Stimulated activated CD8-positive, alpha-beta memory T cell treated with anti-CD3 and anti-CD28 coated beads, Interleukin-15, amount 100 ng/mL, for 48 hours (primary cell): ENCODE measurements at places on chromosomes 1 and 21.

GRCh38 chr1:14794906-14795305 is 196.4 kb downstream of the KAZN start:
- no peak for DNase-seq

DNA sequence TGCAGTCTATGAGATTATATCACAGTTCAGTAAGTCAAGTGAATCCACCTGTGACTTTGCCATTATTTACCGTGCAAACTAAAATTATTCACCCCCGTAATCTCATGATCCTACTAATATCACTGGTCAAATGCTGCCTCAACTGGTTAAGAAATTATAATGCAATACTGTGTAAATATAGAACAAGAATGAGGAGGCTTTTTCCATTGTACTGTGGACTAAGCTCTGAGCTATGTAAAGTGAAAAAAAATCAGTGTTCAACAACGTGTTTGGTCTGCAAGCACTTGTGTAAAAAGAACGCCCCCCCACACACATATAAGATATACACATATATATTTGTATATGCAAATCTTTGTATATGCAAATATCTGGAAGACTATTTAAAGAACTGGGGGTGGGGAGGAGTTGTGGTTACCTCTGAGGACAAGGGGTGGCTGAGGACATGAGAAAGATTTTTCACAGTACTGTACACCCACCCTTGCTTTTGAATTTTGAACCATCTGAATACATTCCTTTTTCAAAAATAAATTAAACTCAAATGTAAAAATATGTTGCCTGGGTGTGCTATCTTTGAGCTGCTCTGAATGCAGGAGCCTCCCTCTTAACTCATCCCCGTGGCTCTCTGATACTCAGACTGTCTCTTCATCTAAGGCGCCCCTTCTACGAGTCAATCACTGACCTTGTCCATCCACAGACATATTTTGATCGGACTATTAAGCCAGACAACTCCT is 57.0 kb downstream of the PTP4A2 start:
- DNase-seq, result no peak

GRCh38 chr21:34690041-34690792 is 21.4 kb downstream of the CLIC6 start:
- no peak for DNase-seq

GRCh38 chr1:93635614-93636543 is 45.8 kb downstream of the BCAR3 start:
- no peak for DNase-seq

DNA sequence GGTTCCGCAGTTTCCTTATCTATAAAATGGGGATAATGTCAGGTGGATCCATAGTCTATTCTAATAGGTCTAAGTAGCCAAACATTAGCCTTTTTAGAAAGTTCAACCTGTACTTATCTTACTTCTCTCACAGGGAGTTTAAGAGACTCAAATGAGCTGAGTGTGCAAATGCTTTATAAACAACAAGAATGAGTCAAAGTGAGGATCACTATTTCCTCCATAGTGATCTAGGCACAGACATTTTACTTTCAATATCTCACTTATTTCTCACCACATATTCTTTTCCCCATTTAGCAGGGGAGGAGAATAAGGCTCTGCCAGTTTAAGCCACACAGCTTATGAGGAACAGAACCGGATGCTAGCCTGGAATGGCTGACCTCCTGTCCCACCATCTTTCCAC is 92.1 kb upstream of the LMO4 start:
- DNase-seq, result no peak

- no peak for DNase-seq
Observed at GRCh38 chr1:48073798-48074530, 76.8 kb upstream of the TRABD2B start.

GRCh38 chr1:160346958-160347357 is 3.8 kb downstream of the NCSTN start:
- no peak for DNase-seq

DNA sequence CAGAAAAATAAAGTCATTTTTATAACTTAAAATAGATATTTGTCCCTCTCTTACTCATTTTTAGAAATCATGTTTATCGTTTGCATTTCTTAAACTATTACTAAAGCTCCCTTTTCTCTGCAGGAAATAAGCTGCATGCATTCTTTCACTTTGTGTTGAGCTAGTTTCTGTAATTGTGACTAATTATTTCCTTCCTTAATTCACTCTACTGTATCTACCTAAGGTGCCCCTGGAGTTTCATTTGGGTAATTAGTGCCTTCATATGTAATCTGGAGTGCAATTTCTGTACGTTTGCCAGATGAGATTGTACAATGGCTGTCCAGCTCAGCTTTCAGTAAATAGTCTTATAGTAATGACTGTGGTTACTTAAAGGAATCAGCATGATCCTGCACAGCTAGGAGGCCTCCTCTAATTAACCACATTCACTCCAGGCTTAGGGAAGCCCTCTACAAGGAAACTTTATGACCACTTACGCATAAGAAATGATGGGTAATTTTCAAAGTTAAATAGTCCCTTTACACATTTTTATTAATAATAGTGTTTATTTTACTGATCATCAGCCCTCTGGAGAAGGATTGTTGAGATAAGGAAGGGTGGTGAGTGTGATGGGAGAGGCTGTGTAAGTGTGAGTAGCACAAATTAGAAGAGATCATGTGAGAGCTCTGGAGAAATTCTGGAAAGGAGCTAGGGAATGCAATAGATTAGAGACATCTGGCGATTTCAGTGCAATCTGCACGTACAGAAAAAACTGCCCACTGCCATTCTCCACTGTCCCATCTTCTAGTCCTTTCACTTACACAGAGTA is 86.8 kb downstream of the LRRC8C start:
- no peak for DNase-seq

GRCh38 chr1:181064702-181065101 is 23.8 kb upstream of the IER5 start:
- no peak for DNase-seq

DNA sequence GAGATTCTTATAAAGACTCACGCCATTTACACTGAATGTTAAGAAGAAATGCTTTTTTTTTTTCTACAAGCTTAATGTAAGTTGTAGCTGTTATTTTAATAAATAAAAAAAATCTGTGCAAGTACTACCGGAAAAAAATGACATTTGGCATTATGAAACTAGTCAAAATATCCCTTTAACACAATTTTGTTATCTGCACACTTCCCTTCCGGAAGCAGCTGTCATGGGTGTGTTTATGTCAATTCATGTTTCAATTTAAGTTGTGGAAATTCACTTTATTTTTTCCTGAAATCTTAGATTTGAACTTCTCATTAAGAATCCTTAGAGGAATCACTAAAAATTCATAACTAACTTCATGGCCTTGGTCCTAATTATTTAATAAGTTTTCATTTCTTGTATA is 308.1 kb downstream of the KCTD3 start:
- no peak for DNase-seq

GRCh38 chr1:211965108-211965805 is 70.1 kb downstream of the INTS7 start:
- no peak for DNase-seq

DNA sequence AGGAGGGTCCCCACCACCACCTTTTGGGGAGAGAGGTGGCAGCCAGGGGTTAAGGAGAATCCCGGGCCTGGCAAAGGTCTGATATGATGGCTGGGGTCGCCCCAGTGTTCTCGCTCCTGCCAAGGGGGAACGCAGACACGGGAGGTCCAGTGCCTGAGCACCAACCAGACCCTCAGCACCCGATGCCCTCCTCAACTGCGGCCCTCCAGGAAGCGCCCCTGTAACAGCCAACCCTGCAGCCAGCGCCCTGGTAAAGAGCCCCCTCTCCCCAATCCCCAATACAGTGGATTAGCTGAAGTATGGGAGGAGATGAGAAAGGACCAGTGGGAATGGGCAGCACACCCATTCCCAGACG is 10.4 kb downstream of the ADAMTSL4 start:
- no peak for DNase-seq

GRCh38 chr1:79150576-79150975 is 144.0 kb upstream of the ADGRL4 start:
- no peak for DNase-seq

- peak; percentile 66 for DNase-seq
Observed at GRCh38 chr1:110060034-110060661, 10.3 kb downstream of the ALX3 start.

DNA sequence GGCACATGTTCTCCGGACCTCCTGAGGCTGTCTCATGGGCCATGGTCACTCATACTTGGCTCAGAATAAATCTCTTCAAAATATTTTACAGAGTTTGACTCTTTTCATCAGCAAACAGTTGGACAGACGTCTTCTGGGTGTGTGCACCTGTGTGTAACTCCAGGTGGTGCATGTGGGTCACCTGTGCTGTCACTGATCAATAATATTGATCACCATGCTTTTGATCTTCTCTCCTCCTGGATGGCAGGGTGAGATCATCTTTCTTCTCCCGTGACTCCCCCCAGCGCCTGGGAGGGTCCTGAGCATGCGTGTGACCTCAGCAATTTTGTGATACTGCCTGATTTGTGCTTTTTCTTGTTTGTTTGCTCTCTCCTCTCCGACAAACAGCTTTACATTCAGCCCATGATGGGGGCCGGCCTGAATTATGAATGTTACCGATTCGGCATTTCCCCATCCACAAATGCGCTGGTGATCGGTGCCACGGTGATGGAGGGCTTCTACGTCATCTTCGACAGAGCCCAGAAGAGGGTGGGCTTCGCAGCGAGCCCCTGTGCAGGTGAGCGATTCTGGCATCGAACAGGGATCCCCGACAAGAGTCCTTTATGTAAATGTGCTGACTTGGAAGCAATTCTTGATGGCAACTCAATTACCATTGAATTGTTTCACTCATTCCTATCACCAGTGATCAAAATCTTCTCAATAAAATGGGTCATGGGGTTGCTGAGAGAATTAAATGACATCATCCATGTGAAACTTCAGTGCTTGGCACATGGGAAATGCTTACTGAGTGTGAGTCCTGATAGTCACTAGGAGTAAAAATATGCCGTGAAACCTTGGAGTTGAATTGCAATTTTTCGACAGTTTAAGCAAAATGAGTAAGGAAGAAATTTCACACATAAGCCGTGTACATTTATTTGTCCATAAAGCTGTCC is 59.6 kb upstream of the FAM3B start:
- no peak for DNase-seq

GRCh38 chr1:178868706-178869105 is 2.2 kb downstream of the ANGPTL1 start:
- DNase-seq, result no peak

GRCh38 chr1:9478021-9478420 is 61.2 kb upstream of the SLC25A33 start:
- DNase-seq, result no peak

- no peak for DNase-seq
Observed at GRCh38 chr1:53465023-53465957, 6.1 kb downstream of the DMRTB1 start.

DNA sequence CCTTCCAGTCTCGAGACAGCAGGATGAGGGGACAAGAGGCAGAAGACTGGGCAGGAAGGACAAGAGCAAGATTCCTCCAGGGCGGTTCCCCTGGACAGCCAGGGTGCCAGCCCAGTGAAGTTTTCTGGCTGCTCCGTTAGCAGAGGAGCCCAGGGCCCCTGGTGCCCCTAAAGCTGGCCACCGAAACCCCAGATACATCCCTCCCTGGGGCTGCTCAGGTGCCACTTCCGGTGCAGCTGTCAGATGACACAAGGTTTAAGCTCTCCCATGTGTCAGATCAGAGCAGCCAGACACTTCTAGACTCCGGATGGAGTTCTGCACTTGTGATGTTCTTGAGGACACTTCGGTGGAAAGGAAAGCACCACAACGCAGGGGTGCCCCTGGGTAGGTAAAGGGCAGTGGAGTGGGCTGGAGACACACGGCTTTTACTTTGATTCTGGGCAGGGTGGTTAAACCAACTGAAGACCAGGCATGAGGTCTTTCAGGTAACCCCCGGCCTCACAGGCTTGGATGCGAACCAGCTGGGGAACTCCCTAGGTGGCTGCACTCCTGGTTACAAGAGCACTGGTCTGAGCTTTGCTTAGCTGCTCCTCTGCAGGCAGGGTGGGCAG is 85.7 kb downstream of the ITPKB start:
- DNase-seq, result no peak

DNA sequence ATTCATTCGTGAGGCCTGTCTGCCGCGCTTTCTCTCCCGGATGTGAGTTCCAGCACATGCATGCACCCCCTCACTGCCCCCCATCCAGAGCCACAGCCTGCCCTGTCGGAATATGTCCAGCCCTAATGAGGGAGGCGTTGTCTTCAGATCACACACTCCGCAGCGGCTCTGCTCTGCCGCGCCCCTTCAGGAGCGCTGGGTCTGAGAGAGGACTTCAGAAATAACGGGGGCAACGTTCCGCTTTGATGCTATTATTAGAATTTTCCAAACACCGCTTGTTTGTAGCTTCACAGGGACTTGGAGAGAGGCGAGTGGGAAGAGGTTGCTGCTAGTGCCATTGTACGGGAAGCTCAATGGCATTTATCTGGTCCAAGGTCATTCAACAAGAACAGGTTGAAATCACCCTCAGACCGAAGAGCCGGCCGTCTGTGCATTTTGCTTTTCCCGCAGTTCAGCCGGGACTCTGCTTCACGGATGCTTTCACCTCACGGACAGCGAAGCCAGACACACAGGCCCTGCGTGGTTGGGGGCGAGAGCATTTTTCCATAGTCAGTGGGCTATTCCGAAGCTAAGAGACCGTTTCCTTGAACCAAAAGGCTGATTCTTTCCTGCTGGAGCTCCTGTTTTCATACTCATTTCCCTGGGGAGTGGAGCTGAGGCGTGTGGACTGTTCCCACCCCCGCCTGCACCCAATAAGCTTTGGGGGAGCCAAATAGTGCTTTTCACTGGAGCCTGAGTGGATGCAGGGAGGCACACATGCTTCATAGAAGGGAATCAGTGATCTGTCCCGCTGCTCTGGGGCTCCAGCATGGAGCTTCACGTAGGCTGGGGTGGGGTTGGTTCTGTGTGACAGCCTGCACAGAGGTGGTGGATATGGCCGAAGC is 69.7 kb downstream of the GALNT2 start:
- DNase-seq, result no peak

GRCh38 chr1:104018922-104019674 is 269.4 kb downstream of the AMY1C start:
- DNase-seq, result no peak

DNA sequence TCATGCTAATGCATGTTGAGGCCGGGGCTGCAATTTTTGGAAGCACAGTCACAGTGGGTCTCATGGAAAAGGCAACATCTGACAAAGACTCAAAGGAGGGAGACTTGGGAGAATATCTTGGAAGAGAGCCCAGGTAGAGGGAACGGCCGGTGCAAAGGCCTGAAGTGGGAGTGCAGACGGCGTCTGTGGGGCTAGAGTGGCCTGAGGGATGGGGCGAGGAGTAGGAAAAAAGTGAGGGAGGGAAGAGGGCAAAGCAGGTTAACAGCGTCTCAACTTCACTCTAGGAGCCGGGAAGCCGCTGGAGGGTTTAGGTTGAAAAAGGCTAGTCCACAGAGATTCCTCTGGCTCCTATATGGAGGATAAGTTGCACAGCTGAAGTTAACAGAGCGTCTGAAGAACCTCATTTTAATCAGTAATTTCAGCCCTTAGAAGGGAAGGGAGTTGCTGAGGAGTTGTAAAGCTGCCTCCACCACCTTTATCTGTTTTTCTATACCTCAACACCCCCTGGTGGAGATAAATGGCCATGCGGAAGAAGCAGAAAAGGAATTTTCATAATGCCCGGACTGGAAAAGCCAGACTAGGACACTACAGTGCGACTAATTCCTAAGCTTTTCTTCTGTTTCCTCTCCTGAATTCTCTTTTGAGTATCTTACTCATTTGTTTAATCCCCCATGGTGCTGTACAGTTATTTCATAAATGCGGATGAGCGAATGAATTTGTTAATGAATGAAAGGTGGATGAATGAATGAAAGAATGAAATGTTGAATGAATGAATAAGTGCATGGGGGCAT is 78.7 kb upstream of the ZNF281 start:
- no peak for DNase-seq

- no peak for DNase-seq
Observed at GRCh38 chr1:204624631-204625216, 60.8 kb downstream of the LRRN2 start.

GRCh38 chr21:43827015-43827611 is 37.7 kb downstream of the RRP1 start:
- DNase-seq, result peak; percentile 29
